Kidney epithelial cell (primary cell): ENCODE measurements at places on chromosomes 16 and 17. TPM values are rescaled to one million over a fixed set of nuclear protein-coding genes. Genes with fewer than 3 reads are reported as not detected.

Gene AIPL1
- not detected in 2 replicates for total RNA-seq

Gene FBXL19
- total RNA-seq: 36.4 and 37.9 TPM in 2 replicates

Gene SLC22A31
- total RNA-seq: 6.1 and 6.8 TPM in 2 replicates

GRCh38 chr17:82627405-82627804, 20.8 kb downstream of the WDR45B start:
- no peak for DNase-seq

DNA sequence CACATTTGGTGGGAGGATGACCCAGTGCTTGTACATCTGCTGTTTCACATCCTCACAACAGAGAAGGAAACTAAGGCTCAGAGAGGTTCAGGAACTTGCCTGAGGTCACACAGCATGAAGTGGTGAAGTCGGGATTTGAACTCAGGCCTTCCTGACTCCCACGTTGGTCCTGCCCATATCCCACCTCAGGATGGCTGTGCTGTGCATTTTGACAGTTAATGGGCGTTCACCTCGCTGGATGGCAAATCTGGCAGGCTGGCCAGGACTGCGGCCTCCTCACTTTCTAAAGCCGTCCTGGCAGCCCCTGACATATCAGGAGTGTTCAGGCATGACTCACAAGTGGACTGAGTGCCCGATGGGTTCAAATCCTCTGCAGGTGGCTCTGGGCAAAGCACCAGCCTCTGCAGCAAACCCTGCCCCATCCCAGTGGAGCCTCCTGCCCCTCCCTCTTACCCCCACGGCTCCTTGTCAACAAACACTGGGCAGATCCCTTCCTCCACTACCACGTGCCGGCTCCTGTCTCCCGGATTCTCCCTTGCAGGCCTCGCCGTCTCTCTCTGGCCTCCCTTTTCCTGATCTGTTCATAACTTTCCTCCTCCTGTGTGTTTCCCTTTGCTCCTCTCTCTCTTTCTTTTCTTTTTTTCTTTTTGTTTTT, 29.2 kb downstream of the SOCS3 start:
- no peak for DNase-seq

DNA sequence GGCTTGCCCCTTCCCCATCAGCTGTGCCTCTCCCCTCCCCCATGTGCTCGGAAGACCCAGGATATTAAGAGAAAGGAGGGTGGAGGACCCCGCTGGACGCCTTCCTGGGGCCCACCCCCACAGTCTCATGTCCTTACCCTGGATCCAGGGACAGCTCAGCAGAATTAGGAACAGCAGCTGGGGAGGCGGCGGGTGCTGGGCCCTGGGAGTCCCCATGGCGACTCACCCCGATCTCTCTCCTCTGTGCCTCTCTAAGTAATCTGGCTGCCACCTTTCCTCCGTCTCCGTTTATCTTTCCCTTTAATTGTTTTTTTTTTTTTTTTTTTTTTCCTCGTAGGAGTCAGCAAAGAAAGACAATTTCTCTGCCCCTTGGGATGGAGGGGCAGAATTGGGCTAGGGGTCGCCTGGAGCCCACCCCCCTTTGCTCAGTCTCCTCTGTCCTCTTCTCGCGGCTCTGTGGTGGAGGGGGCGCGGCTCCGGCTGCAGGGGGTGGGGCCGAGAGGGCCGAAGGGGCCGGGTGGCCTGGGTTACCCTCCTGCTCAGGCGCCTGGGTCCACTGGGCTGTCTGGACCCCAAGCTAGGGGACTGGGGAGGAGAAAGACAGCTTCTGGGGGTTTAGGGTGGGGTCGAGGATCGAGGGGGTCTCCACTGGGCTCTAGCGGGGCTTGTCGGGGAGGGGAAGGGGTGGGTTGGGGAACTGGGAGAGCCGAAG, 390 bp downstream of the SEZ6L2 start:
- no peak for DNase-seq

- no peak for DNase-seq
Observed at GRCh38 chr16:59164461-59164860, 430.3 kb upstream of the GOT2 start.

- no peak for DNase-seq
Observed at GRCh38 chr17:13153036-13153435, 135.2 kb upstream of the ELAC2 start.

Gene CCL23
- total RNA-seq: not detected in 2 replicates

Gene CES1
- total RNA-seq: not detected in 2 replicates

- no peak for DNase-seq
Observed at GRCh38 chr16:85369741-85370528, 243.2 kb upstream of the GSE1 start.

- no peak for DNase-seq
Observed at GRCh38 chr16:69779724-69780123, 17.6 kb downstream of the WWP2 start.

DNA sequence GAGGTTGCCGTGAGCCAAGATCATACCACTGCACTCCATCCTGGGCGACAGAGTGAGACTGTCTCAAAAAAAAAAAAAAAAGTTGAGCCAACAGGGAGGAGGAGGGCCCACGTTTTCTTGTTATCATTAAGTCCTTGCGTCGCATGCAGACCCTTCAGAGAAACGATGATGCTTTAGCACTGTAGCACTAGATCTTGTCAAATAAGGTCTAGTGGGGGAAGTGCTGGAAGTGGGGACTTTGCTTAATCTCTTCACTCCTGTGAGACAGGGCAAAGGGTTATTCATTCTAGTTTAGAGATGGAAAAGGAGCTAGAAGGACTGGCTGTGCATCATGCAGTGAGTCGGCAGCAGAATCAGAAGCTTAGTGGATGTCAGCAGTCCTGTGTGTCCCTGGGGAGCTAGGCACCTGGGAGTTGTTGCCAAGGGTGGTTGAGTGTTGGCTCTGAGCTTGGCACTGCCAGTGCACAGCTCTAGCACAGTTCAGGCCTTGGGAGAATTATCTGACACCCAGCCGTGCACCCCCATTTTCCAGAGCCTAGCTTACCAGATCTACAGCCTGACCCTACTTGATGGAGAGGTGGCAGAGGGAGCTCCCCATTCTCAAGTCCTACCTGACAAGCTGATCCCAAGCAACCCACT, 33.4 kb upstream of the TBX2 start:
- no peak for DNase-seq

Gene MNT
- total RNA-seq: 8.7 and 15.1 TPM in 2 replicates

Gene ABI3
- total RNA-seq: 0.41 and 0.42 TPM in 2 replicates

- no peak for DNase-seq
Observed at GRCh38 chr17:41026715-41027471, at the start of gene KRTAP1-5. Gene KRTAP1-5 (minus strand): TSS chr17:41027208. CDS start chr17:41027155, 53 bp downstream.

GRCh38 chr17:14196377-14196997, 40.2 kb downstream of the CDRT15 start:
- no peak for DNase-seq

DNA sequence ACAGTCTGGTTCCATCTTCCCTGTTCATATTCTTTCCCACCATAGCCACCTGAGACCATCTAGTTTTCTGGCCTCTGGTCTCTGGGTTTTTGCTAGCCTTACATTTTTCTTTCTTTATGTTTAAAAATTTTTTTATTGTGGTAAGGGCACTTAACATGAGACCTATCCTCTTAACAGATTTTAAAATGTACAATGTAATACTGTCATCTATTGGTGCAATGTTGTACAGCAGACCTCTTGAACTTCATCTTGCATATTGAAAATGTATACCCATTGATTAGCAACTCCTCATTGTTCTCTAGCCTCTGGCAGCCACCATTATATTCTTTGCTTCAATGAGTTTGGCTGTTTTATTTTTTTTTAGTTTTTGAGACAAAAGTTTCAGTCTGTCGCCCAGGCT, 39.2 kb downstream of the ITGAM start:
- no peak for DNase-seq

- no peak for DNase-seq
Observed at GRCh38 chr17:57234061-57234738, 22.1 kb upstream of the MSI2 start.

DNA sequence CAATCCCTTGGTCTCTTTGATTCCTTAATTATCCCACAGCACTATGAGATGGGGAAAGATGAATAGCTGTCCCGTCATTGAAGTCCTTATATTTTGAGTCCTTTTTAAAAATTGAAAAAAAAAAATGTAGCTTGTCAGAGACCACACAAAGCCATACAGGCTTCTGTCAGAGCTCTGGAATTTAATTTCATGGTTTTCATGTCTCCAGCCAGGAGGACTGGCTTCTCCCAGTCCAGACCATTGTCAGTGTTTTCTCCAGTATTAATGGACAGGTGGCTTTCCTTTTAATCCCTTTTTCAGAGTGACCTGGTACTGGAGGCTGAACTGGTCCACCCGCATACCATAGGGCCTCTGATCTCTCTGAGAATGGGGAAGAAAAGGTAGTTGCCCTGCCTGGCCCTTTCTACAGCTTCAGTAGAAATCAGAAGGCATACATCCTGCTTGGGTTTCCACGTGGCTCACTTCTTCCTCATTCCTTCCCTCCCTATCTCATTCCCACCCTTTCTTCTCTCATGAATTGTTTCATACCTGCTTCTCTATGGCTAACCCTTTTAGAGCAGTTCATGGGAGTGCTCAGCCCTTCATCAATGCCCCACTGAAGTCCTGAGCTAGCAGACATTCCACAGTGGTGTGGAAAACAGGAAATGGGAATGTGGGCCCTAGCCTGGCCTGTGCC, 29.1 kb downstream of the TRIM16 start:
- DNase-seq: no peak

- DNase-seq: no peak
Observed at GRCh38 chr17:72567774-72568173, 447.0 kb downstream of the SOX9 start.

DNA sequence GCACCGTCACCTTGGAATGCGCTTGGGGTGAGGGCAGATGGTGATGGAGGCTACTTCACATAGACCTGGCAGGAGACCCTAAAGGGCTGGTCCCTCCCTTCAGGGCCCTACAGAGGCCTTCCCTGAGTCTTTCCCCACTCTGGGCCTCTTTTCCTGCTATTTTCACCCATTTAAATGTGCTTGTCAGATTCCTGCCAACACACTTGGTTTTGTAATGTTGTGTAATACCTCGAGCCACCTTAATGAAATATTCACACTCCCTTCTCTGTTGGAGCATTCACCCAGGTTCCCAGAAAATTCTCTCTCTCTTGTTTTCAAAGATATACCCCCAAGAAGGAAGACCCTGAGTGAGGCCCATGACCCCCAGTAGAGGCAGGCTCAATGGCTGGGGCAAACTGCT, 456.6 kb upstream of the DYNLRB2 start:
- DNase-seq: no peak

DNA sequence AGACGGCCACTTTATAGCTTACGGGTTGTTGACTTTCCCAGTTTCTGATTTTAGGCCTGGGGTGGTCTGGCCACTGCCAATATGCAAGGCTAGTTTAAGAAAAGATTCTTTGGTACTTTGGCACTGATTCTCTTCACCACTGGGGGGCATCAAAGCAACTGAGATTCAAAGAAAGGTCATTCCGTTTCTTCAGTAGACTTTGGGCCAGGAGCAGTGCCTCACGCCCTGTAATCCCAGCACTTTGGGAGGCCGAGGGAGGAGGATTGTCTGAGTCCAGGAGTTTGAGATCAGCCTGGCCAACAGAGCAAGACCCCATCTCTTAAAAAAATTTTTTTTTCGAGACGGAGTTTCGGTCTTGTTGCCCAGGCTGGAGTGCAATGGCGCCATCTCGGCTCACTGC, 53.0 kb downstream of the RPA1 start:
- no peak for DNase-seq

DNA sequence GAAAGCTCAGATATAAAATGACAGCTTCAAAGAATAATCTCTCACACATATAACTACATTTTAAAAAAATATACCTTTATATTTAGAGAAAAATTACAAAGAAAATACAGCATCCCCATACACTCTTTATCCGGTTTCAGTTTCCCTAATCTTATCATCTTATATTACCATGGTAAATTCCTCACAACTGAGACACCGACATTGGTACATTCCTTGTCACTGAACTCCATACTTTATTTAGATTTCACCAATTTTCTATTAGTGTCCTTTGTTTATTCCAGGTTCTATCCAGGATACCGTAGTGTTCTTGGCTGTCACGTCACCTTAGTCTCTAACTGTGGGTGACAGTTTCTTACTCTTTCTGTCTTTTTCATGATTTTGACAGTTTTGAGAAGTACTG, 22.0 kb upstream of the ABCA10 start:
- DNase-seq: no peak

DNA sequence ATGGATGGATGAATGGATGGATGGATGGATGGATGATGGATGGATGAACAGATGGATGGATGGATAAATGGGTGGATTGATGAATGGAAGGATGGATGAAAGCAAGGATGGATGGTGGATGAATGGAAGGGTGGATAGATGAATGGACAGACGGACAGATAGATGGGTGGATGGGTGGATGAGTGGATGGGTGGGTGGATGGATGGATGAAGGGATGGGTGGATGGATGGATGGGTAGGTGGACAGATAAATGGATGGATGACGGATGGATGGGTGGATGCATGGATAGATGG, 14.9 kb downstream of the SRL start:
- DNase-seq: no peak

GRCh38 chr16:6837722-6838121, 494.9 kb upstream of the RBFOX1 start:
- DNase-seq: no peak

DNA sequence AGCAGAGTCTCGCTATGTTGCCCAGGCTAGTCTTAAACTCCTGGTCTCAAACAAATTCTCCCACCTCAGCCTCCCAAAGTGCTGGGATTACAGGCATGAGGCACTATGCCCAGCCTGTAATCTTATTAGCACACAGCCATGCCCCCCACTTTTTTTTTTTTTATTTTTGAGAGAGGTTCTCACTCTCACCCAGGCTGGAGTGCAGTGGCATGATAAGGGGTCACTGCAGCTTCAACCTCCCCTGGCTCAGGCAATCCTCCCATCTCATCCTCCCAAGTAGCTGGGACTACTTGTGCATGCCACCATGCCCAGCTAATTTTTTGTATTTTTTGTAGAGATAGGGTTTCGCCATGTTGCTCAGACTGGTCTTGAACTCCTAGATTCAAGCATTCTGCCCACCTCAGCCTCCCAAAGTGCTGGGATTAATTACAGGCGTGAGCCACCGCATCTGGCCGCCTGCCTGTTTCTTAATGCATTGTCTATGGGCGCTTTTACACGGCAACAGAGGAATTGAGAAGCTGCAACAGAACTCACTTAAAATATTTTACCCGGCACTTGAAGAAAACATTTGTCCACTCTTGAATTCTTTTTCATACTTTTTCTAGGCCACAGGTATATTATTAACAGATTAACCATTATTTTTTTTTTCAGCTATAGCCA, 8.8 kb upstream of the CEP20 start:
- DNase-seq: no peak

- no peak for DNase-seq
Observed at GRCh38 chr17:29622337-29623282, at the start of gene CORO6. Gene CORO6 (minus strand): TSS chr17:29622912. CDS start chr17:29621421, 1,491 bp downstream.
